Osteocyte (in vitro differentiated cells): ENCODE measurements at places on chromosomes 6 and 20.

DNA sequence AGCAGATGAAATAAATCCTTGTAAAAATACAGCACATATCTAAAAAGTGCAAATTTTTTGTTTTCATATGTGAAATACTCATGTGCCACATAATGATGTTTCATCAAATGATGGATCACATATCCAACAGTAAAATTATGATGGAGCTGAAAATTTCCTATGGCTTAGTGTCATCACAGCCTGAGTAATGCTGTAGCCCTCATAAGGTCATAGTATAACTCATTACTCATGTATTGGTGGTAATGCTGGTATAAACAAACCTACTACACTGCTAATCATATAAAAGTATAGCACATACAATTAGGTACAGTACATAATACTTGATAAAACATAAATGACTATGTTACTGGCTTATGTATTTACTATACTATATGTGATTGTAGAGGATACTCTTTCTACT is 12.9 kb downstream of the TSPYL1 start:
- no peak for DNase-seq

DNA sequence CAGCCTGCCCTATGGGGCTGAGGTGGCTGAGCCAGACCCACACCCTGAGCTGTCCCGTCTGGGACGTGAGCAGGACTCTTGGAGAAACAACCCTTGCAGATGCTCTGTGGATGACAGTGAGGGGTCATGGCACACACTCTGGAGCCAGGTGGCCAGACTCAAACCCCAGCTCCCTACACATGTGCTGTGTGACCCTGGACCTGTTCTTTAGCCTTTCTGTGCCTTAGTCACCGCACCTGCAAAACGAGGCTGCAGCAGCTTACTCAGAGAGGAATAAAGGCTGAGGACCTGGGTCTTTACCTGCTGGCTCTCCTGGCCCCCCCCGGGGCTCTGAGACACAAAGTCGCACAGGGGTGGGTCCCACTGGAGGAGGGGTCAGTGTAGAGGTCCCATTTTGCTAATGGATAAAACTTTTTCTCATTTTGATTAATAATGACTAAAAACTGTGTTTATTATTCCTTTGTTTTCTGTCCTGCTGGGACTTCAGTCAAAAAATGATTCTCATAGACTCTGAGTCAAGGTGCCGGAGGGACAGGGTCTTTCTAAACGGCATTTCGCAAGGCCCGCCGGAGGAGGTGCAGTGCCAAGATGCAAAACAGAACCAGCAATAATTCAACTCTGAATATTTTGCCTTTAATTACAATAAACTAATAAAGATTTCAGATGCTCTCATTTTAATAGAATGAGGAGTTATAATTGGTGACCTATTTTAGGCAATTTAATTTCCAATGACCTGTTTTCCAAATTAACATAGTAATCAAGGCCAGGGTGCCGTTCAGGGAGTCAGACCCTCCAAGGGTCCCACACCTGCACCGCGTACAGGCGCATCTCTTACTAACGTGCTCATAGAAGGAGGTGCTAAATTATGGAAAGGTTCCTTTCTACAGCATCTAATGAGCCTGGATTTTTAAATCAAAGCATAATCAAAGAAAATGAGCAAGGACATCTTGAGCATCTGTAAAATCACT is 62.4 kb downstream of the YTHDF1 start:
- DNase-seq = no peak

- no peak for DNase-seq
Observed at GRCh38 chr6:44301106-44301505, 12.0 kb downstream of the AARS2 start.

DNA sequence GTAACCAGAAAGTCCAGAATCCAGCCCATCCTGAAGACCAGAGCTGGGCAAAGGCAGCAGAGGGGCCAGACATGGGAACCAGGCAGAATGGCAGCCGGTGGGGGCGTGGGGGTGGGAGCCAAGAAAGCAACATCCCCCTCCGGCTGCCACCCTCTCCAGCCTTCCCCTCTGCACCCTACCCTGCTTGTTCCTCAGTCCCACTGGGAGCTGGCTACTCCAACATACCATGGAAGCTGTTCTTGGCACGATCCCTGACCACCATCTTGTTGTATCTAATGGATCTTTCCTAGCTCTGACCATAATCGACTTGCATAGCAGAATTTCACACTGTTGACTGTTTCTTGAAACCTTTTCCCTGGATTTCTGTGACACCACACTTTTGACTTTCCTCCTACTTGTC is 30.2 kb downstream of the ADA start:
- no peak for DNase-seq

GRCh38 chr6:67875877-67876383 is 759.2 kb upstream of the ADGRB3 start:
- no peak for DNase-seq

- DNase-seq = no peak
Observed at GRCh38 chr6:37095997-37096396, 74.0 kb upstream of the PIM1 start.

GRCh38 chr6:72974276-72974675 is 251.0 kb downstream of the KHDC1L start:
- DNase-seq = no peak
